ENCODE measurements at places on chromosomes 3 and 15.

GRCh38 chr3:117699058-117699457 lies 989.5 kb downstream of the TUSC7 start:
- no peak for DNase-seq

GRCh38 chr3:59064276-59064675 lies 14.5 kb upstream of the CFAP20DC start:
- no peak for DNase-seq

DNA sequence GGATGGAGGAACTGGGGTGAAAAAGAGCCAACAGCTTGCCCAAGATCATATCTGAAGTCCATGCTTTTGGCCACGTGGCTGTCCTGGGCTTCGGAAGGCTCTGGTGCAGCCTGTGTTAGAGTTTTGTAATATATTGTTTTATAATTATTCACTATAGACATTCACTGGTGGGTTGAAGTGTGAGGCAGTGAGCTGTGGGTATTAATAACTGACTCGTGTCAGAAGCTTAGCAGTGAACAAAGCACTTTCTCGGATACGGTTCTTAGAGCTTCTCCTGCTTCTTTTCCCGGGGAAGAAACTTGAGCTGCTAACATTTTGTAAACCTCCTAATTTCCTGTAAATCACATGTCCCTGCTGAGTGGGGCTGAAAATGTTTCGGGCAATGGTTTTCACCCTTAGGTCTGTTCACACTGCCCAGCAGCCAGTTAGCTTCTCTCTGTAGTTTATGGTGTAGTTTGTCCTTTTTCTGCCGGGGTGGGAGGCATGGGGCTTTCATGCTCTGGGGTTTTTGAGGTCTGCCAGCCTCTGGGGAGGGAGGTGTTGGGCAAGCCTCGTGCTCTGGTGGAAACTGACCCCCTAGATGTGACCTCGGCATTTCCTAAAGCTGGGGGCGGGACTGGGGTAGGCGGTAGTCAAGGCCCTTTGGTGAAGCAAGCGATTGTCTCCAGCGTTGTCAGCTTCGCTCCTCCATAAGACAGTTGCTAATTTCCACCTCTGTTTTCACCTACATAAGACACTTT lies 1.7 kb downstream of the MRAS start:
- no peak for DNase-seq

DNA sequence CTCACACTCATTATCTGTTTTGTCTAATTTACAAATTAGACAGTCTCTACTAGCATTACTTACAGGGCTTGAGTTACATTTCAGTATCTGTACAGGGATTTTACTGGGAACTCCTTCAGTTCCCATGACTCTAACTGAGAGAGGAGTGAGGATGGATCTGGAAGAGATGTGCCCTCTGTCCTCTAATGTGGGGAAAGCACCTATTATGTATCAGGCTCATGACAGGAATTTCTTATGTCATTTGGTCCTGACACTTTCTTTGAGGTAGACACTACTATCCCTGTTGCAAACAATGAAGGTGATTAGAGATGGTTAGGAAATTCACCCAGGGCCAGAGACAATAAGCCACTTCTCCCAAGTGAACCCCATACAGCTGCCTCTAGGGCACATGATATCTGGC lies 10.9 kb upstream of the NCKIPSD start:
- DNase-seq: no peak

DNA sequence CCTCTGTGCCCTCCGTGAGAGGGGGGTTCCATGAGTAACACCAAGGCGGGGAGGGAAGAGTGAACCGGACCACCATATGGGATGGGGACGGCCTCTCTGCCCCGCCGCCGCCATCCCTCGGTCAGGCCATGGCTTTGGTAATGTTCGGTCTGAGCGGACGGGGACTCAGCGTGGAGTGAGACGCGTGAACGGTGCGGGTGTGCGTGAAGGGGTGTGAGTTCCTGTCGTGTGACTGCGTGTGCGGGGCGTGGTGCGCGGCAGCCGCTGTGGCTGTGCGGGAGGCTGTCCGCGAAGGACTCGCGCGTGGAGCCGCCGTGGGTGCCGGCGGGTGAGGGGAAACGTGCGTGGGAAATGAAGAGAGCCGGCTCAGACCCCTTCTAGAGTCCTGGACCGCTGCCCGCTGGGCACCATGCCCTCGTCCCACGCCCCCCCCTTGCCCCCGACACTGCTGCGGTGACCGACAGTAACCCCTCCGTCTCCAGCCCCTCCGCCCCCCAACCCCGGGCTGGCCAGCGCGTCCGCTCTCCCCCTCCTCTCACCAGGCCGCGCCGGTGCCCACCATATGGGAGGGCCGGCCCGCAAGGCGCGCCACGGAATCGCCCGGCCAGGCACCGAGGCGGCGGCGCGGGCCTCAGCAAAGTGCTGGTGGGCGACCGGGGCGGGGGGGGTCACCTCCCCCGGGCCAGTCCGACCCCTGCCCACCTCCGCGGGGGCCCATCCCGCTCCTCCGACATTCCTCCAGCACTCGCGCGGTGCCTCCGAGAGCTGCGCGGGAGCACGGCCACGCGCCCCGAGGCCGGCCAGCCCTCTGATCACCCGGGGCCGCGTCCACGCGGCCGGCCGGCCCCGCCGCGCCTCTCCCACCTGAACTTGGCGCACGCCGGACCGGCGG lies 589 bp downstream of the KLF15 start:
- no peak for DNase-seq

DNA sequence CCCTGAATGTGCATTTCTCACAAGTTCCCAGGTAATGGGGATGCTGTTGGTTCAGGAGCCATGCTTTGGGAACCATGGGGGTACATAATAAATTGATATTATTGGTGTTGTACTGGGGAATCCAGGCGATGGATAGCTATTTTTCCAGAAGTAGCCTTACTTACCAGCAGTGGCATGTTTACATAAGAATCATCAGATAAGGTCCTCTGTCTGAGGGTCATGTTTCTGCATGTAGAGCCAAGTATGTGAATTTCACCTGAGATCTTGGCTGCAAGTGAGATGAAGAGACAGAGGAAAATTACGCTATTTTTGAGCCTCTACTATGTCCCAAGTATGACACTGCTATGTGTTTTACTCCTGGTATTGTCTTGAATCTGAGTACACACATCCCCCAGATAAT lies 26.3 kb downstream of the GPD1L start:
- no peak for DNase-seq

GRCh38 chr3:95775486-95776094 lies 1038.8 kb upstream of the EPHA6 start:
- no peak for DNase-seq

DNA sequence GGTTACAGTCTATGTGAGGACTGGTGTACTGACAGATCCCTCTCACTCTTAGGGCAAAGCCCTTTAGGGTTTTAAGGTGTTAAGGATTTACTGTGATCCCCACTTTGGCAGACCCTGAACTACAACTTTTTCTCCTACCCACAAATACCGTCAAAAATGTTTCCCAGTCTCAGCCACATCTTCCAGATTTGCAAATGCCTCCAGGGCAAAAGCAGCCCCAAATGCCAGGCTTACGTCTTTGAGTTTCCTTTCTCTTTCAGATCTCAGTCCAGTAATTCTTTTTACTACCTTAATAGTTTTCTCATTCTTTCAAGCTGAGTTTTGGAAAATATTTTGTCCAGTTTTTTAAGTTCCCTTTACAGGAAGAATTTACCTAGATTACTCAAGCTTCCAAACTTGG lies 13.4 kb upstream of the ITGA11 start:
- DNase-seq: no peak

DNA sequence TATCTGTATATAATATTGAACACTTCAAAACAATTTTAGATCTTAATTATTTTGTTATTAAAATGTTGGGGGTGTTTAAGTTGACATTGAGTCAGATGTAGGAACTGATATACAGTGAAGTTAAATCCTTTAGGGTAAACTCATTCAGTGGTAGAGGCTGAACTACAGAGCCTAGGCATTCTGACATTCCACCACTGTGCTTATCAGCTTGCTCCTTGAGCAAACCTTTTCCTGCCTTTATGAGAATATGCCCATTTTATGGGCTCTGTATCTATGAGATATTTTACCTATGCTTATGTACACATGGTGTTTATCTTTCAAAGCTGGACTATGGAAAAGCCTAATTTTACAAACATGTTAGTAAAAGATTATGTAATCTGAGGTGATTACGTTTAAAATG lies 407.5 kb downstream of the ZBTB20 start:
- no peak for DNase-seq

DNA sequence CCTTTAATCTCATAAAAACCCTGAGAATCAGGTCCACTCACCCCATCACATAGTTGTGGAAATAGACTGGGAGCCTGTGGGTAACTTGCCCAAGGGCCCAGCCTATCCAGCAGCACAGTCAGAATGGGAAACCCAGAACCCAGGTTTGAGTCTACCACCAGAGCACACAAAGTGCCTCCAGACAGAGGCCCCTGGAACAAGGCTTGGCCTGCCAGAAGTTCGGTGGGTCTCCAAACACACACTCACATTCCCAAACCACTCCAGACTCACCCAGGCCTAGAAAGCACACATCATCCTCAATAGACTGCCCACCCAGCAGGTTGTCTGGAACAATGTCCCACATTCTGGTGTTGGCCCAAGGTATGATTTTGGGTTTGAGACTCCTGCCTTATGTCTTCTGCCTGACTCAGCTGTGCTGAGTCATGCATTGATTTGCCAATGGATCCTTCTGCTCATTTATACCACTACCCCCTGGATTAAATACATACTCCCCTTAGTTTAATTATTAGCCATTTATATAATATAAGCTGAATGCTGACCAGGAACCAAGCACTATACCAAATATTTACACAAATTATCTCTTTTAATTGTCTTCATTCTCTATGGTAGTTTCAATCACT lies 4.5 kb downstream of the SLC12A8 start:
- no peak for DNase-seq

DNA sequence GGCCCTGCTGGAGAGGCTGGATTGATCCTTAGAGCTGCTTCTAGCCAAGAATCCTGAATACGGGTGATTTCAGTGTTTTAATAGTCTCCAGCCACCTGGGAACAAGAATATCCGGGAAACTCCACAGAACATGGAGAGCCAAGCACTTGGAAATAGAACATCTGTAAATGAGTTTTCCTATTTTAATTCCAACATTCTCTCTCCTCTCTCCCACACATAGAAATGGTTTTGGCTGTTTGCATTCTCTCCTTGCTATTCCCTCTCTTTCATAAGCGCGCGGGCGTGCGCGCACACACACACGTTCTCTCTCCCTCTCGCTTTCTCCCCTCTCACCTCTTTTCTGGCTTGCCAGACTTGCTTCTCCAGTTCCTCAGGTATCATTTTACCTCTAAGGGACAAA lies 50.6 kb downstream of the GADL1 start:
- no peak for DNase-seq

- no peak for DNase-seq
Observed at GRCh38 chr3:42177068-42177800, 86.1 kb downstream of the TRAK1 start.

GRCh38 chr15:99961011-99961441 lies 227.8 kb upstream of the LYSMD4 start:
- no peak for DNase-seq

DNA sequence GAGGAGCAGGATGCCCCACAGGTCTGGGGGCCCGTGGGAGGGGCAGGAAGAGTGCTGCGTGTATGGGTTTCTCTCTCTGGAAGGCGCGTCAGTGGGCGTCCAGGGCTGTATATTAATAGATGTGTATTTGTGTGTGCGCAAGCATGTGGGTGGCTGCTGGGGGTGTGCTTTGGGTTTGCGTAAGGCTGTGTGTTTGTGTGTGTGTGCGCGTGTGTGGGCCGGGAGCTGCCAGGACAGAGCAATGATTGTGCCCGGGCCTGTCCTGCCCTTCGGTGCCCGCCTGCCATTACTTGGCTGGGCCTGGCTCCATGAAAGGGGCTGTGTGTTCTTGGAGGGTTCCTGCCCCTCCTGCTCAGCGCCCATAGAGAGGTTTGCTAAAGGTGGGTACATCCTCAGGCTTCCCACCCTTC lies 16.3 kb downstream of the CSPG4 start:
- no peak for DNase-seq

GRCh38 chr3:3605226-3605625 lies 194.0 kb upstream of the LRRN1 start:
- no peak for DNase-seq

GRCh38 chr3:81549388-81549787 lies 212.1 kb downstream of the GBE1 start:
- DNase-seq: no peak

GRCh38 chr15:92510163-92510882 lies 116.6 kb downstream of the ST8SIA2 start:
- no peak for DNase-seq

DNA sequence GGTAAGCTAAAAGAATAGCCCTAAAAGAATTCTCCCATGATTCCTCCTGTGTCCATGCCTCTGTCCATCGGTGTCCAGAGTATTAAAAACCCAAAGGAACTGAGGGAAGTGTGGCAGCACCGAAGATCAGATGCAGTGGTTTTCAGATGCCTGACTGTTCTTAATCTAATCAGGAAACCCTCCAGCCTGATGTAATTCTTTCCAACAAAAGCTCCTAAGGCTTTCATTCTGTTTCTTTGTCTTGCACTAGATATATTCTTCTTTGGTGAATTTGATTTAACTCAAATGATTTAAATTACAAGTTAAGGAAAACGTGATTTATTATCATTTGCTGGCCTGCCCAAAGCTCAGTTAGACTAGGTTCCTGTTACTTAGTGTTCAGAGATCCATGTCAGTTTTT lies 71.2 kb downstream of the ARHGAP31 start:
- no peak for DNase-seq

DNA sequence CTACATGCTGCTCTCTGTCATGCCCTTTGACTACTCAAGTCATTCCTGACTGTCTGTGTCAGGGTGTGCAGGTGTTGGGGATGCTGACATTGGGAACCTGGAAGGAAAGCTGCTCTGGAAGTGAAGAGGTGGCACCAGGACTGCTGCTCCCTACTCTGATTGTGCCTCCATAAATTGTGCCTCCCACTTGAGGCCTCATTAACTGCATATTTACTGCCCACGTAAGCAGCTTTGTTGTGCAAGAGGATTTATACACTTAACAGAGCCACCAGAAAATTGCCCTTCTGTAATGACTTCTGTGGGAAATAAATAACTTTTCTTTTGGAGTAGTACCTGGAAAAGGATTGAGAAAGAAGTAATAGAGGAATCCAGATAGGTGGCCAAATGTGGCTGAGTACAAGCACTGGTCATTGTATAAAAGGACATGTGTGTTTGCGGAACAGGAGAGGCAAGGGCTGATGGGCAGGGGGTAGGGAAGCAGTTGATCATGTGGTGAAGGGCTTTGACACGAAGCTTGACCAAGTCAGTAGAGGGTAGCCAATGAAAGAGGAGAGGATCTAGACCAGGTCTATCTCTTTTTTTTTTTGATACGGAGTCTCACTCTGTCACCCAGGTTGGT lies 24.8 kb downstream of the IL20RB start:
- DNase-seq: no peak

DNA sequence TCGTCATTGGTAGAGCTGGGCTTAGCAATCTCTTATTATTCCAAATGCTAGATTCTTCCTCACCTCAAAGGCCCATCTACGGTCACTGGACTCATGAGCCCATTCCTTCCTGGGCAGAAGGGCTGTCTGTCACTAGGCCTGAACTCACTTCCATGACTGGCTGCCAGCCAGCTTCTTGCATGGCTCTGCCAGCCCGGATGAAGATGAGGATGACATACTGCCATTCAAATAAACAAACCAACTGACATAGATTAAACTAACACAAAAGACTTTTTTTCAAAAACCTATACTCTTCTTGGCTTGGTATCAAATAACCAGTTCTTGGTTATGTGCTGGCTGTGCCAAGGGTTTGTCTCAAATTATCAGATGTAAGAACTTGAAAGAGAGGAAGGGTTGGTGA lies 23.8 kb downstream of the ISL2 start:
- DNase-seq: no peak
